Retina (tissue), 1 donor: ENCODE measurements at places on chromosomes 11 and 22.

DNA sequence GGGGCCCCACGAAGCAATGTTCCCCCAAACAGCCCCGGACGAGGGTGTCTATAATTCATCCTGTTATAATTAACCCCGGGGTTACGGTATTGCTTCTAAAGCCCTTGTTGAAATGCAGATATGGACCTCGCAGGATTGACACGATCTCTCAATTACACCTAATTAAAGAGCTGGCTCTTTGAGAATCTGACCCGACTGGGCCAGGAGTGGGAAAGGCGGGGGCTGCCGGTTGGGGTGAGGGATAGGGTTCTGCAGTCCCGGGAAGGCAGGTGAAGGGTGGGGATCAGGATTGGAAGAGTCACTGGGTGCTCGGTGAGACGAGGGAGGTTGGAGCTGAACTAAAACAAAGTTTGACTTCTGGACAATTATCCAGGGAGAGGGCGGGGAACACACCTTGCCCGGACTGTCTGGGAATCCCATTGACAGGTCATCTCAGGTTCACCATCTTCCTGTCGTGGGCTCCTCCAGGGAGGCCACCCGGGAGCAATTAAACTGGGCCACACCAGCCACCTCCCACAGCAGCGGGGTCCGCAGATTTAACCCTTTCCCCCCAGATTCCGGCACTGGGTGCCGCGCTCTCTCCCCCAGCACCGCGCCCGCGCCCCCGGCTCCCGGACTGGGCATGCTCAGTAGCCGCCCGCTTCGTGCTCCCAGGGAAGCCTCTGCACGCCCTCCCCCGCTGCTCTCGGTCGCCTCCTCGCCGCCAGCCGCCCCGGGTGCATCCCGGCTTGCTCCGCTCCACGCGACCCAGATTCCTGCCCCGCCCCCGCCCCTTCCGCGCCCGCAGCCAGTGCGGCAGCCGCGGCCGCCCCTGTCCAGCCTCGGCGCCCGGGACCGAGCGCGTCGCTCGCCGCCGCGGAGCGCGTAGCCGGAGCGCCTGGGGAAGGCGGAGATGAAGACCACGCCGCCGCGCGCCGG, at the start of gene ELMOD1:
Gene ELMOD1 (plus strand): TSS at position 688 of the 918 bp plus-strand sequence. CDS start 27,043 bp downstream, outside the sequence.
- DNase-seq: peak; percentile 86

DNA sequence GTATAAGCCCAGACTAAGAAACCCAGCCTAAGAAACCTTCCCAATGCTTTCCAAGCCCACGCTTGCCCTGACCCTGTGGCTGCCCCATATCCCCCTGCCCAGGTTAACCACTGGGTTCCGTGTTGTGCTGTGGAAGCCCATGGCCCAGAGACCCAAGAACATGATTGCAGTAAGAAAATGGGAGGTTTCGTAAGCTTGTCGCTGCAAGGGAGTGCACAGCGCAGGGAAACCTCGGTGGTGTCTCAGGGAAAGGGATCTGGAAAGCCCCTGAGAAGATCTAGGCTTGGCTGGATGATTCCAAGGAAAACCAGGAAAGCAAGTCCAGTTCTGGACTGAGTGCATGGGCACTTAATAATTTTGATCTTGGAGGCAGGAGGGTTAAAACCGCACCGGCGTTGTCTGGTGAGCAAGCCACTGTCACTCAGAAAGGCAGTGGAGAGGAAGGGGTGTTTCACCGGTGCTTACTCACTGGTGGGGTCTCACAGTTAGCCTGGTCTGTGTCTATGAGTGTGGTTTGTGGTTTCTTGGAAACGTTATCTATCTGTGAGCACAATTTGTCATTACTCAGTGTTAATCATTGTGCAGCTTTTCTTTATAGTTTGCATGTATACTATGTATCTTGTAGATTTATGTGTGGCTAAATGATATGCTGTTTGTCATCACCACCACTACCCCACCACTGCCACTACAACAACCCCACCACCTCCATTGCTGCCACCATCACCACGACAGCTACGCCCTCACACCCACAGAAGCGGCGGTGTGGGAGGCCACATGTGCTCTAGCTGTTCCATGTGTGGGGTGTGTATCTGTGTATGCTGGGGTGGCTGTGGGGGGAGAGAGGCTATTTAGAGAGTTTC, 53.3 kb upstream of the PRDM11 start:
- peak; percentile 58 for DNase-seq

DNA sequence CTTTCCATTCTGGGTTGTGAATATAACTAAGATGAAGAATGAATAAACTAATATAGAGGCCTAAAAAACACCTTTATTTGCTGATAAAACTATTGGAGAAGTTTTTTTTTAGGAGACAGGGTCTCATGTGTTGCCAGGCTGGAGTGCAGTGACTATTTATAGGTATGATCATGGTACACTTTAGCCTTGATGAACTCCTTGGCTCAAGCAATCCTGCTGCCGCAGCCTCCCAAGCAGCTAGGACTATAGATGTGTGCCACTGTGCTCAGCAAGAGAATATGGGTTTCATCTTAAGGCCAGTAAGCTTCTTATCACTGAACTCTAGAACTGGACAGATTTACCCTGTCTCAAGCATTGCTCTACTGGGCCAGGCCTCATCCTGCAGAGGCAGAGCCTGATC, 26.6 kb downstream of the CCDC90B start:
- DNase-seq: no peak

- peak; percentile 66 for DNase-seq
Measured at GRCh38 chr11:116353589-116353988, 419.2 kb downstream of the BUD13 start.

DNA sequence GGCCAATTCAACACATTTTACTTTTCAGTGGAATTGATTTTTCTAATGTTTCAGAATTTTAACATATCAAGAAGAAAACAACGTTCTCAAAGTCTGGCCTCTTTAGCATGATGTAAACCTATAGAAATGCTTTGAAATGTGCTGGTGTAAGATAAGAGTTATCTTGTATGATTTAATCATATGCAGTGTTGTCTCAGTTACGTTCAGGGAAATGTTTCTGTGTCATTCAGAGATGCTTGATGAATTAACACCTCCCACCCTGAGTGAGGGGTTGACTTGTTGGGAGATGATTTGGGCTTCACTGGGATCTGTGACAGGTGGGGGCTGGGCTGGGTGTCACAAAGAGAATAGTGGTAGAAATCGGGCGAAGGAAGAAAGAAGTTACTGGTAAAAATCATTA, 15.7 kb upstream of the MYO18B start:
- DNase-seq: no peak

GRCh38 chr11:87901341-87901740, 273.9 kb downstream of the RAB38 start:
- DNase-seq: no peak

- DNase-seq: no peak
Measured at GRCh38 chr22:30243661-30244060, 2.9 kb downstream of the LIF start.

GRCh38 chr11:115700496-115700895, 196.3 kb upstream of the CADM1 start:
- DNase-seq: no peak

- DNase-seq: no peak
Measured at GRCh38 chr22:42985531-42985905, 29.4 kb downstream of the PACSIN2 start.

GRCh38 chr11:49405743-49406142, 197.3 kb upstream of the FOLH1 start:
- no peak for DNase-seq

GRCh38 chr22:50278956-50279619, 8.9 kb upstream of the MAPK11 start:
- no peak for DNase-seq

DNA sequence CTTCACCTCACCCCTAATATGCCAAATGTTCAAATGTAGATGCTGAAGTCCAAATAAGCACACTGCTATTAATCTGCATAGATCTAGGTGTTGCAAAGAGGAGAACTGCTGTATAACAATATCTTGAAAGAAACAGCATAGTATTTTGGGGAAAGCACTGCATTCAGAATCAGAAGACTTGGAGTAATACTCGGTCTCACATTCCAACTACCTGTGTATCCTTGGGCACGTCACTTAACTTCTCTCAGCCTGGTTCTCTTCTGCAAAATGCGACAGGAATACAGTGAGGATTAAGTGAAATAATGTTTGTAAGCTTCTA, 332 bp upstream of the HMGXB4 start:
- no peak for DNase-seq

GRCh38 chr11:107508858-107509244, 51.2 kb upstream of the CWF19L2 start:
- no peak for DNase-seq

DNA sequence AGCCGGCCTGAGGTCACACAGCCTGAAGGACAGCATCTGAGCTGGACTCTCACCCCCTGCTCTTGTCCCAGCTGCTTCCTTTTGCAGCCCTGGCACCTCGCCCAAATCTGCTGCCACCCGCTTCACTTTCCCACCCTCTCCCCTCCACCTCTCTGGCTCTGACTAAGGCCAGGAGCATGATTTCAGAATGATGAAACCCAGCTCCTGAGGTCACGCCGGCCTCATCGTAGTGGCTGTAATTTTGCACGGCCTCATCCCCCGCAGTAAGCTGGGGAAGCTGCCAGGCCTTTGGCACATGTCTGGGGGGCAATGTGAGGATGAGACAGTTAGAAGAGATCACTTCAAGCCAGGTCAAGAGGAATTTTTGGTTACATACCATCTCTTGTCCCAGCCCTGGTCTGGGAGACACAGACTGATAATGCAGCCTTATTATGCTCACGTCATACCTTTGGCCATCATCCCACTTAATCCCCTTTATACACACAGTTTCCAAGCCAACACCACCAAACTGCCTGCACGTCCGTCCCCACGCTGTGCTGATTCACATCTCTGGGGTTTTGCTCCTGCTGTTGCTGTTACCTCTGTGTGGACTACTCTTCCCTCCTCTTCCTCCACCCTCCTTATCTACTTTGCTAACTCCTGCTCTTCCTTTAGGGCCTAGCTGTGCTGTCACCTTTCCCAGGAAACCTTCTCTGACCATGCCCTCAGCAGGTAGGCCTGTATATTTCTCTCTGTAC, 58.1 kb downstream of the CHRDL2 start:
- no peak for DNase-seq

DNA sequence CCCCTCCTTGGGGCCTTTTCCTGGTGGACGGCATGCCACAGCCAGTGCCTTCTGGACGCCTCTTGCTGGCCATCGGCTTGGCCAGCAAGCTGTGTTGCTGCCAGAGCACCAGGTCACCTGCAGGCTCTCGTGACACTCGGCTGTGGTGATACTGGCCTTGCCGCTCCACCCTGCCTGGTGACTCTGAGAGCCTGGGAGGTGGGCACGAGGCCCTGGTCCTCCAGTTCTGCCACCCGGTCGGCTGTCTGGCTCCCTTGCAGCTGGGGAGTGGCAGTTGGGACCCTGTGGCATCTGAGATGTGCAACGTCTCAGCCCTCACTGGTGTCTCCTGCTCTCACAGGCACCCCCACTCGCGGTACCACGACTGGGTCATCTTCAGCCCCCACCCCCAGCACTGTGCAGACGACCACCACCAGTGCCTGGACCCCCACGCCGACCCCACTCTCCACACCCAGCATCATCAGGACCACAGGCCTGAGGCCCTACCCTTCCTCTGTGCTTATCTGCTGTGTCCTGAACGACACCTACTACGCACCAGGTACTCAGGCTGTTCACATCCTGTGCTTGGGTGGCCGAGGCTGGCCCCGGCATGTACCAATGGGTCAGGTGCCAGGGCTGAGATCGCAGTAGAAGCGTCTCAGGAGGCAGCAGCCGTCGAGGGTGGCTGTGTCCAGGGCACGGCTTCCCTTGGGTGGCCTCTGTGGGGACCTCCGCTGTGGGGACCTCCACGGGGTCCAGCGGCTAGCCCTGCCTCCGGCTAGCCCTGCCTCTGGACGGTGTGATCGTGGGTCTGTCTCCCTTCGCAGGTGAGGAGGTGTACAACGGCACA, 26.0 kb downstream of the MUC2 start:
- no peak for DNase-seq

- DNase-seq: no peak
Measured at GRCh38 chr11:111764621-111765020, 1.6 kb downstream of the PPP2R1B start.

DNA sequence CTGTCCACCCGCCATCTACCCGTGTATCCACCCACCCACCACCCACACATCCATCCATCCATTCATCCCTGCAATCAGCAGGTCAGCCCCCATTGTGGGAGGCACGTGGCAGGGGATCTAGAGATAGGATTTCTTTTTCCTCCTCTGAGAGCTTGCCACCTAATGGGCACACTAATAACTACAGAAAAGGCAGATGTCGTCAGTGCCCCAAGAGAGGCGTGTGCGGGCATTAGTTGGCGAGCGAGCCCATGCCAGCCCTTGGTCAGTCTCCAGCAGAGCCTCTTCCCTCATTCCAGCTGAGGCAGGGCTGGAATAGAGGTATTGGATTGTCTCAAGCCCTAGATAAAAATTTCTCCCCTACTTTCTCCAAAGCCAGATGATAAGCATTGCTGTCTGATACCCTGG, 9.7 kb downstream of the USP2 start:
- peak; percentile 56 for DNase-seq

GRCh38 chr11:130114726-130115125, 44.9 kb upstream of the ST14 start:
- no peak for DNase-seq

DNA sequence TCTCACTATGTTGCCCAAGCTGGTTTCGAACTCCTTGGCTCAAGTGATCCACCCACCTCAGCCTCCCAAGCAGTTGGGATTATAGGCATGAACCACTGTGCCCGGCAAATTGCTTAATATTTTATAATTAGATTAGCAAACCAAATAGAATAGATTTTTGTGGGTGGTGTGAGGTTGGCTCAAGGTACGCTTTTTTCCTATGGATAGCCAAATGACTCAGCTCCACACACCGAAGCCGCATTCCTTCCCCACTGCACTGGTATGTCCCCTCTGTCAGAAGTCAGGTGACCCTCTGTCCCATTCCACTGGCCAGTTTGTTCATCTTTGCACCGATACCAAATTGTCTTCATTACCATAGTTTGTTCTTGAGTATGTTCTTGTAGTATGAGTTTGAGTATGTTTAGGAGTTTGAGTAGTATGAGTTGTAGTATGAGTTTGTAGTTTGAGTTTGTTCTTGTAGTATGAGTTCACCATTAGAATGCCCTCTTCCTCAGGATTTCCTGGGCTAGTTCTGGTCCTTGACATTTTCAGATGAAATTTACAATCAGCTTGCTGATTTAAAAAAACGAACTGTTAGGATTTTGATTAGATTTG, 19.4 kb downstream of the SUSD2 start:
- no peak for DNase-seq
